ENCODE measurements at places on chromosomes 13 and 19.

- no peak for DNase-seq
Observed at GRCh38 chr19:41701401-41702075, 6.9 kb upstream of the CEACAM5 start.

DNA sequence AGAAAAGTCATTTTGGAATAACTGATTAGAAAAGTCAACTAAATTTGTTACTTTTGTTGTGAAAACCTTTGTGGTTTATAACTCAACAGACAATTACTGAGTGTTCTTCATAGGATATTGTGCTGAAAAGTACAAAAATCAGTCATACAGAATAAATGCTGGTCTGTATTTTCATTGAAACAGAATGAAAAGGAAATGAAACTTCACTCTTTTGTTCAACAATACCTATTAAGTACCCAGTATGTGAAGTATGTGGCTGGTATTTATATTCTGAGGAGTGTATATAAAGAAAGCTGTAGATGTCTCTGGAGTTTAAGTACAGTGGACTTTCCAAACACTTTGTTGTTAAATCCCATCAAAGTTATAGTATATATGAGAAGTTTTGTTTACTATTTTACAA lies 828.4 kb upstream of the ATXN8OS start:
- DNase-seq: no peak

GRCh38 chr19:42184401-42184861 lies 33.0 kb downstream of the DEDD2 start:
- peak; percentile 61 for DNase-seq

- no peak for DNase-seq
Observed at GRCh38 chr13:30157616-30157993, 149.7 kb downstream of the KATNAL1 start.

DNA sequence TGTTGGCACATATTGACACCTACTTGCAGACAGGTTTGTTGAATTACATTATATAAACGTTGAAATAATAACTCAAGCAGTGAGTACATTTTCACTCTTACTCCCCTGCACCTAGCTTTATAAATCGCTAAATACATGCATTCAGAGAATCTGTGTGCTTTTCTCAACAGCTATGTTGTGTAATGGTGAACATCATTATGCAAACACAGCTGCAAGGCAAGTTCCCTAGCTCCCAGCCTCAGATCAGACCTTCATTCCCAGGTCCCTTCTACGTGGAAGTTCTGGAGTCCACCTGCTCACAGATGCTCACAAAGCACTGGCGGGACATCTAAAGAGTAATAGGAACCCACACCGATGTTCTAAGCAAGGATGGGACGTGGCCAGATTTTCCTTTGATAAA lies 86.8 kb upstream of the PEG3 start:
- no peak for DNase-seq

DNA sequence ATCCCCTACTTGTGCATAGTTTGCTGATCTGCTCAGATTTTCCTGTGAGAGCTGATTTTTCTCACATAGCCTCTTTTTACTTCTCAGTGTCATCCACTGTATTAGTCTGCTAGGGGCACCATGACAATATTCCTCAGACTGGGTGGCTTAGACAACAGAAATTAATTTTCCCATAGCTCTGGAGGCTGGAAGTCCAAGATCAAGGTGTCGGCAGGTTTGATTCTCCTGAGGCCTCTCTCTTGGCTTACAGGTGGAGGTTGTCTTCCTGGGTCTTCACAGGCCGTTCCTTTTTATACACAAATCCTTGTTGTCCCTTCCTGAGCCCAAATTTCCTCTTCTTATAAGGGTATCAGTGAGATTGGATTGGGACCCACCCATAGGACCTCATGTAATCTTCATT lies 9.2 kb downstream of the LRCH1 start:
- no peak for DNase-seq

- DNase-seq: no peak
Observed at GRCh38 chr13:109779074-109779473, 7.3 kb downstream of the IRS2 start.

DNA sequence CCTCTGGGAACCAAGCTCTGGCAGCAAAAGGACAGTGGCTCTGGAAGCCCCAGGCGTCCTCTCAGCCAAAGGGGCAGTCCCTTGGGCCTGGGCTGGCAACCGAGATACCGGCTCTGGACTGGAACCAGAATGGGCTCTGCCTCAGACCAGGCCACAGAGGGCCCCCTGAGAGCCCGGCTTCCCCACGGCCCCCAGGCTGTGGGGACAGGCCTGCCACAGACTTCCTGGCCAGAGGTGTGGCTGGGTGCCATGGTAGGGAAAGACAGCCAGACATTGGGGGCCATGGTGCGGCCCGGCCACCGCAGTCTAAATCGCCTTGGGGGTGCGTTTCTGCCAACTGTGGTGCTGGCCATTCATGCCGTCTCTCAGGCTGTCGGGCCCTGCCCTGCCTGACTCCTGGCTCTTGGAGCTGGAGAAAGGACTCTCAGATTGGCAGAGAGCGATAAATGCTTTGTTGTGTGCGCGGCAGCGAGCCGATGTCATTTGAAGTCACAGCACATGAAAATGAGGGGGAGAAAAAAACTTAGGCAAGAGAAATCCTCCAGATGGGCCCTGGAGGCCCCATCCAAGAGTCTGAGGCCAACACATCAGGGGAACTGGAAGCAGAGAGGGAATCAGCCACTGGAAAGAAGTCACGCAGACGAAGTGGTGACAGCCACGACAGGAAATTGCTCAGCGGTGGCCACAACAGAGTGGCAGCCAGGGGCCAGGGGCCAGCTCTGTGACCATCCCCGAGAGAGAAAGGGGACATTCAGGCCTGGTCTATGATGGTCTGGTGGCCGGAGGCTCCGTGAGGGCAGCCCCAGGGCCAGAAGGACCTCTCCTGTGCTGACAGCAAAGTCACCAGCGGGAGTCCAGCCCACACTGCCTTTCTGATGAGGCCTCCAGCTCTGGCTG lies 26.5 kb downstream of the SH3GL1 start:
- DNase-seq: no peak

DNA sequence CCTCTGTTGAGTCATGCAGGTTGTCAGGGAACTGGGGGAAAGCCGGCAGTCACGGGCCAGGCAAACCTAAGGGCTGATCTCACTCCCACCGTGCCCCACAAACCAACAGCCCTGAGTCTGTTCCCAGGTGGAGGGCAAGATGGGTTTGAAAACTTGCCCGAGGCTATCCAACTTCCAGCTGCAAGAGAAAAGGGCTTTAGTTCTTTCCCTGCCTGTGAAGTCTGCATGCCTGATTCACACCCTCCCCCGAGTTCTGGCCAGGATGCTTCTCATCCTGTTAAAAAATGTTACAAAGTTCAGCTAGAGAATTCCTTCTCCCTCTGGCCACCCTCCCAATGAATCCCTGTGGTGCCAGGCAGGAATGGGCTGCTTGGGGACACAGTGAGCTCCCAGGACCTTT lies 33.1 kb downstream of the MYO16 start:
- DNase-seq: no peak

GRCh38 chr19:35170359-35171061 lies 16.0 kb downstream of the FXYD5 start:
- no peak for DNase-seq

- no peak for DNase-seq
Observed at GRCh38 chr13:71464686-71465085, 402.3 kb downstream of the DACH1 start.

- DNase-seq: no peak
Observed at GRCh38 chr13:22137361-22138050, 466.6 kb downstream of the FGF9 start.

DNA sequence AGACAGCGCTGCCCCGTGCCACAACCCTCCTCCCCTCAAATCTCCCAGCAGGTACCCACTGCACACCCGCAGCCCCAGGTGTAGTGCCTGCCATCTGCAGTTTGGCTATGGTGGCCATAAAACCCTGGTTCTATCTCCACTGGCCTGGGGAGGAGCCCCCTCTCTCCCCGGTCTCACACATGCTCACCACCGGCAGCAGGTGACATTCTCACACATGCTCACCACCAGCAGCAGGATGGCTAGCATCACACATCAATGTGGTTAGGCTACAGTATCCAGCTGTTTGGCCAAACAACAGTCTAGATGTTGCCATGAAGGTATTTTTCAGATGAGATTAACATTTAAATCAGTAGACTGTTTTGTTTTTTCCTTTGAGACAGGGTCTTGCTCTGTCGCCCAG lies 31.1 kb downstream of the ELL start:
- DNase-seq: no peak

DNA sequence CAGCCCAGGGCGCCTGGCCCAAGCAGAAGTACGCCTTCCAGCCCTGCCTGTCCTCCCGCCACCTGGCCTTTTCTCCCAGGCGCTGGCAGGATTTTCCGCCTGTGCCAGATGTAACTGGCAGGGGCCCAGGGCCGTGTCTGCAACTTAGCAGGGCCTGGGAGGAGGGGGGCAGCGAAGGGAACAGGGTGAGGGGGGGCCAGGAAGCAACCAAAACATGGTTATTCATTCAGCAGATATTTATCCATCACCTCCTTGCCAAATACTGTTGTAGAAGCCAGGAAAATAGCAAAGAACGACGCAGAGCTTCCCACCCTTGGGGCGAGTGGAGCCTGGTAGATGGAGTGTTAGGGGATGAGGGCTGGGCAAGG lies 5.6 kb downstream of the TLE6 start:
- DNase-seq: no peak

DNA sequence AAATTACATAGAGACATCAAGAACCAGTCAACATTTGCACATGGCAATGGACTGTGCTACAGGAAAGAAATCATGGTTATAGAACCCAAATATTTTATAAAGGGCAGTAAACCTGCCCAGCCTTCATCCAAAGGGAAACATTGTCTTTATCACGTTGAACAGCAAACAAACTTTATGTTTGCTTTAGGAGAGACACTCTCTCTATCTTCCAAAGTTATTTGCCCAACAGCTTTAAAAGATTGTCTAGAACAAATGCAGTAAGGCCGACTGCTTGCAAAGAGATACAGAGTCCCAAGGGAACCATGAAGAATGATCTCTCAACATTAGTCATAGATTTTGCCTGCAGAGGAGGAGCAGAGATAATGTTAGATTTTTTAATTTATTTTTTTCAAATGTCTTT lies 1323.5 kb upstream of the SLC10A2 start:
- no peak for DNase-seq

DNA sequence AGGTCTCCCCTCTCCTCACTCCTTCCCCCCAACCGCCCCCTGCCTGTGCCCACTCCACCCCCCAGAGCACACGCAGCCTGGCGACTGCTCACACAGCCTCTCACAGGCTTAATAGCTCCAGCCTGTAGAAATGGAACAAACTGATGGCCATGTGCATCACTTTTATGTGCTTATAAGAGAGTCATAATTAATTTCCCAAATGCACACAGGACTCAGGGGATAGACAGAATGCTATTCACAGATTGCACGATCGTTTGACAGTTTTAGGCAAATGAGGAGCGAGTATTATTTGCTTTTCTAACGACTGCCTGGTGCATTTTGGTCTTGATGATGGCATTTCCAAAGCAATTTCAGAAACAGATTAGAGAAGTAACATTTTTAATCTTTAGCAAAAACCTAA lies 97.7 kb upstream of the VSTM2B start:
- DNase-seq: no peak

DNA sequence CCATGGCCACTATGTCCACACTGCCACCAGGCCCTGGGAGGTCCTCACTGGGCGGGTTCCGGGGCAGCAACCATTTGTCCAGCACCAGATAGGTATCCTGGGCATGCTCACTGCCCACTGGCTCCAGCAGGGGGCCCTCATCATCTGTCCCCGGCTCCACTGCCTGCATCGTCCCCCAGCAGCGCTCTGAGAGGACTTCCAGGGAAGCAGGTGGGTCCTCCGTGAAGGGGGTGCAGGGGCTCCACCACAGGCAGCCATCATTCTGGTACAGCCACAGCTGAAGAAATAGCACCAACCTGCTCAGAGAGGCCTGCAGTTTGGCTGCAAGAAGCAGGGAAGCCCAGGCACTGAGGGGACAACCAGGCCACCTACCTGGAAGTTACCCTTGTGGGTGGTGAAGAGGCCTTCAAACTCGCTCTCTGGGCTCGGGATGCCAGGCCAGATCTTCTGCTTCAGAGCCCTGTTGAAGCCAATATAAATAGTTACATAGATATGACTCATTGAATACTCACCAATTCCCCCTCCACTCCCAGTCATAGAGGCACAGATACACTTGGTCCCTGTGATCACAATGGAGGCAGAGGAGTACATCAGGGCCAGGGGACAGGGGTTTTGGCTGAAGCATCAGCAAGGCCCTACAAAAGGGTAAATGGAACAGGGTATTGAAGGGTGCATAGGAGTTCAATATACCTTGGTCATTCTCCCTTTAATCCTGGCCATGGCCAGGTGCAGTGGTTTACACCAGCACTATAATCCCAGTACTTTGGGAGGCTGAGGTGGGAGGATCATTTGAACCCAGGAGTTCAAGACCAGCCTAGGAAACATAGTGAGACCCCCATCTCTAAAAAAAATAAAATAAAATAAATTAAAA lies 4.1 kb downstream of the SWSAP1 start:
- no peak for DNase-seq

- no peak for DNase-seq
Observed at GRCh38 chr13:33169273-33169980, 116.1 kb downstream of the STARD13 start.

DNA sequence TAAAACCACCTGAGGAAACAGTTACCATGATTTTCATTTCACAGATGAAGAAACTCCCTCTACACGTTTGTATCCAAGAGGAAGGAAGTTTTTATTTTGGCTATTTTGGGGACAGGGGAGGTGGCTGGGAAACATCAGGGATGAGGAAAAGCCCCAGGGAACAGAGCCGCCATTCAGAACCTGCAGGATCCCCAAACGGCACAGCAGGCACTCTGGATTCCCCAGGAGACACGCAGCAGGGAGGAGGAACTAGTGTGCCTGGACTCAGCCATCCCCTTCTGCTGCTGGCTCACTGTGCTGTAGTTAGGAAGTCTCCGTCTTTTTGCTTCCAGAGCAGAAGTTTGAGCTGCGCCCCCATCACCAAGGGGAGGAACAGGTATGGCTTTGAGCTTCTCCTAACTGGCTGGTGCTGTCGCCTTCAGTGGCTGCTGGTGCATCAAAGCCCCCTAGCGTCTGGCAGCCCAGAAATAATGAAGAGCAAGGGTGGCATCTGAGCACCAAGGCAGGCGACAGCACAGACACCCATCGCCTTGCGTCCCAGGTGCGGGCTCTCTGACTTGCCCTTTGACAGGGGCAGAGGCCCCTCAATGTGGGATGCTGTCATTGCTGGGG lies 4.2 kb downstream of the NAPA start:
- DNase-seq: no peak

GRCh38 chr13:77459592-77459991 lies 75.9 kb upstream of the SCEL start:
- no peak for DNase-seq

DNA sequence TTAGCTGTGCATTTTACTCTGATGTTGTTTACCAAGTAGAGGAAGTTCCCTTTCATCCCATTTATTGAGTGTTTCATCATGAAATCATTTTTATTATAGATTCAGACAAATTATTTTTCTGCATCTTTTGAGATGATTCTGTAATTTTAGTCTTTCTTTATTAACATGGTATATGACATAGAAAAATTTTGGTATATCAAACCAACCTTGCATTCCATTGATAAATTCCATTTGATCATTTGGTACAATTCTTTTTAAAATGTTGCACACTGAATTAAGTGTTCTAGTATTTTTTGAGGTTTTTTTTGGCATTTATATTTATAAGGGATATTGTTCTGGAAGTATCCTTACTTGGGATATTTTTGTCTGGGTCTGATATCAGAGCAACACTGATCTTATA lies 308.4 kb downstream of the DLEU7 start:
- no peak for DNase-seq

Measured in activated T-cell treated with anti-CD3 and anti-CD28 coated beads for 48 hours (primary cell).